CD4-positive, alpha-beta T cell treated with Interleukin-15 for 4 hours (primary cell): ENCODE measurements at places on chromosomes 12 and 14.

GRCh38 chr14:25009891-25010290 lies 40.1 kb downstream of the STXBP6 start:
- no peak for DNase-seq

DNA sequence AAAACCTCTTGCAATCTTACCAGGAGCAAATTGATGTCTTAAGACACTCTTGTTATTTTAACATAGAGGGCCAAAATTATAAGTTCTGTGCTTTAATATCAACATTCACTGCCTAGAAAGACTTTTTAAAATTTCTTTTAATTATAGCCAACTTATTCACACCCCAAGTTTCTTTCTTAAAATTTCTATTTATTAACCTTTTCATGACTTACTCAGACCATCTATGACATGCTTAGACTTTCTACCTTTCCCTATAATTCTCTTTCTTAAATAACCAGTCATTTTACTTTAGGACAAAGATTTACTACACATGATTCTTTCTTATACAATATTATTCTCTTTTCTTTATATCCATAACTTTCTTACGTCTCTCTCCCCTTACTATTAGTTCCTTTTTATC lies 220.4 kb downstream of the NUBPL start:
- DNase-seq = no peak

GRCh38 chr14:65346895-65347294 lies 65.6 kb upstream of the FUT8 start:
- DNase-seq = no peak

DNA sequence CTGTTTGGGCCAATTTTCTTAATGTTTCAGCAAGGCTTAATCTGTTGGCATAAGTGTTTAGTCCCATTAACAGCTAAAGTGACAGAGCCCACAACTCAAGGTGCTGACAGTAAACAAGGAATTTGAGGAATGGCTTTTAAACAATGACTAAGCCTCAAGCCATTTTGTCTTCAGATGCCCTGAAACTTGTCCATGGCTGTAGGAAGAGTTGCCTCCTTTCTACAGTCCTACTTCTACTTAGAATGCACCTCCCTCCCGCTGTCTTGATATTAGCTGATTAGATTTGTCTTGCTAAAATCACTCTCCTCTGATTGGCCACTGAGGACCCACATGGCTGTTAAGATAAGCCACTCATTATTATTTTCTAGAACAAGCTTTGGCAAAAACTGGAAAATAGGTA lies 188.4 kb upstream of the OTX2 start:
- no peak for DNase-seq

DNA sequence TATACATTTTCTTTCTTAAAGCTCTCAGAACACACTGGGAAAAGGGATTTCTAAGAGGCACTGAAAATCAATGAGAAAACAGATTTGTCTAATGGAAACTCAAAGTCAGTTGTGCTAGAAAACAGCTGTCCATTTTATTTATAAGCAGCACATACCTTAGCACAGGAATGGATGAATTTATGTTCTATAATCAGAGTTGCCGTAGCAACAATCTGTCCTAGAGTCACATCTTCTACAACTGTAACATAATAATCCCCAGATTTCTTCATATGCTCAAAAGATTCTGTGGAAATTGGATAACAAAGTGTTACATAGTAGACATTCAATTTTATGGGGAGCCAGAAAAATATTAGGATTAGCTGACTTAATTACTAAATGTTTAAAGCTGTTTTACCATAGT lies 9.8 kb downstream of the GNPNAT1 start:
- DNase-seq = no peak

DNA sequence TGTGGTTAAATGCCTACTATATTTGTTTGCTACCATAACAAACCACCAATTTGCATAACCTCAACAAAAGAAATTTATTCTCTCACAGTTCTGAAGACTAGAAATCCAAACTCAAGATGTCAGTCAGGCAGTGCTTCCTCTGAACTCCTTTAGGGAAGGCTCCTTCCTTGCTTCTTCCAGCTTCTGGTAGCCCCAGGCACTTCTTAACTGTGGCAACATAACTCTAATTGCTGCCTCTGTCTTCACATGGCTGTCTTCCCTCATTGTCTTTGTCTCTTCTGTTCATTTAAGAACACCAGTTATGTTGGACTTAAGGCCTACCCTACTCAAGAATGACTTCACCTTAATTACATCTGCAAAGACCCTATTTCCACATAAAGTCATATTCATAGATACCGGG lies 206.9 kb downstream of the SYT1 start:
- no peak for DNase-seq
